Activated CD8-positive, alpha-beta T cell treated with anti-CD3 and anti-CD28 coated beads for 36 hours (primary cell): ENCODE measurements at places on chromosomes 12 and 14.

DNA sequence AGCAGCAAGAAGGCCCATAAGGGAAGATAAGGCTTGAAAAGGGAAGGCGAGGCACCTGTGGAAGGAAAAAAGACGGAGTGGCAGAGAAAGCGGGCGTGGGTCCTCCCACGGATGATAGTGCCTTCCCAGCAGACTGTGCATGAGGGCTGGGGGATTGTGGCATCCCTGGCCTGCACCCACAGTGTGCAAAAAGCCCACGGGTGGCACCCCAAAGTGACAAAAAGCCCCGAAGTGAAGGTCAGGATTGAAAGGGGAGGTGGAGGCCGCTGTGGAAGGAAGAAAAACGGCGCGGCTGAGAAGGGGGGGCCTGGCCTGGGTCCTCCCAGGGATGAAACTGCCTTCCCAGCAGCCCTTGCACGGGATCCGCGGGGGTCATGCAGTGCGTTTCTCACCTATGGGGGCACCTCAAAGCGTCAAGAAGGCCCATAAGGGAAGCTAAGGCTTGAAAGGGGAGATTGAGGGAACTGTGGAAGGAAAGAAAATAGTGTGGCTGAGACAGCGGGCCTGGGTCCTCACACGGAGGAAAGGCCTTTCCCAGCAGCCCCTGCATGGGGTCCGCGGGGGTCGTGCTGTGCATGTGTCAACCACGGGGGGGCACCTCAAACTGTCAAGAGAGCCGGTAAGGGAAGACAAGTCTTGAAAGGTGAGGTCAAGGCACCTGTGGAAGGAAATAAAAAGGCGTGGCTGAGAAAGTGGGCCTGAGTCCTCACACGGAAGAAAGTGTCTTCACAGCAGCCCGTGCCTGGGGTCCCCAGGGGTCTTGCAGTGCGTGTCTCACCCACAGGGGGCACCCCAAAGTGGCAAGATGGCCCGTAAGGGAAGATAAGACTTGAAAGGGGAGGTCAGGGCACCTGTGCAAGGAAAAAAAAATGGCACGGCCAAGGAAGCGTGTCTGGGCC is 274.1 kb downstream of the ALG10 start:
- DNase-seq = no peak

GRCh38 chr14:20295067-20295466 is 10.7 kb downstream of the TTC5 start:
- peak; percentile 26 for DNase-seq

GRCh38 chr12:26770239-26771070 is 62.5 kb downstream of the ITPR2 start:
- no peak for DNase-seq

- no peak for DNase-seq
These were observed 58.9 kb downstream of the DHRS2 start for GRCh38 chr14:23694949-23695663.

DNA sequence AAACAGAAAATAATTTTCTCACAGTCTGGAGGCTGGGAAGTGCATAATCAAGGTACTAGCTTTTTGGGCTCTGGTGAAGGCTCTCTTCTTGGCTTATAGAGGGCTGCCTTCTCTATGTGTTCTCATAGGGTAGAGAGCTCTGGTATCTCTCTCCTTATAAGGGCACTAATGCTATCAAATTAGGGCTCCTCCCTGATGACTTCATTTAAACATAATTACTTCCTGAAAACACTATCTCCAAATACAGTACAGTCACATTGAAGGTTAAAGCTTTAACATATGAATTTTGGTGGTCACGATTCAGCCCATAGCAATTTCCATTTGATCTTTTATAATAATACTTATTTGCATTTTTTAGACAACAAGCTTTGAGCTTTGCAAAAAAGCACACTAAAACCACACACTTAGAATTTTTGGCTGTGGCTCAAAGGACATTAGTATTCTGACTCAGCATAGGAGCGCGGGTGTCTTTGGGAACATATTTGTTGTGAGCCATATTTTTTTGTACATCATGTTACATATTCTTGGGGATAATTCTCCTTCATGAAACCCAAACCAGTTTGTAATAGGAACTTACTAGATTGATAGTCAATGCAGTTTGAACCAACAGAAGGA is 808.1 kb upstream of the FBXO33 start:
- DNase-seq = no peak
